Activated CD8-positive, alpha-beta memory T cell treated with anti-CD3 and anti-CD28 coated beads, Interleukin-2, amount 50 U/mL, for 48 hours (primary cell): ENCODE measurements at places on chromosomes 12 and 14.

DNA sequence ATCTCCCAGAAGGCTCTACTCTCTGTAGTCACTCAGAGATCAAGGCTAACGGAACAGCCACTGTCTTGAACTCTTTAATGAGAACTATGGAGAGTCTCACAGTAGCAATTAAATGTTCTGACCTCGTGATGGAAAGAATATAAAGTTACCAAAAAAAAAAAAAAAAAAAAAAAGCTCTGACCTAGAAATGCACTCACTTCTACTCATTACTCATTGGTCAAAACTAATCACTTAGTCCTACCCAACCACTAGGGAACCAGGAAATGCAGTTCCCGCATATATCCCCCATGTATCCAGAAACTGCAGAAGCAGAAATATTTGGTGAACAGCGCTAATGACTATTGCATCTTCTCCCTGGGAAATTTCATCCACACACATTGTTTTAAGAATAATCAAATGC lies 29.5 kb upstream of the C12orf76 start:
- DNase-seq: no peak

GRCh38 chr12:38984388-38984787 lies 79.0 kb upstream of the CPNE8 start:
- no peak for DNase-seq

GRCh38 chr14:104931771-104932675 lies 7.3 kb downstream of the PLD4 start:
- no peak for DNase-seq

DNA sequence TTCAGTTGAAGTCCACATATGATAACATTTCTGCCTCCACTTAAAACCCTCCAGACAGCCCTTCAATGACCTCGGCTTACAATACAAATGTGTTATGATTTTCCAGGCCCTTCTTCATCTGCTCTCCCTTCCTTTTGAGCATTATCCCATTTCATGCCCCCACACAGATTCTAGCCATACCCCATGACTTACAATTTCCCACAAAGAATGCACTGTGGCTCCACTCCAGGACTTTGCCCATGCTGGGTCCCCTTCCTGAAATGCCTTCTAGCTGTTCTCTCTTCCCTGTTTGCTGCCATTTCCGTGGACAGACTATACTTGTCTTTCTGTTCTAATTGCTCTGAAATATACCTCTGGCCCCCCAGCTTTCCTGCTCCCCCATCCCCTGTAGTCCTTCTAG lies 963.2 kb downstream of the DIO2 start:
- DNase-seq: no peak

DNA sequence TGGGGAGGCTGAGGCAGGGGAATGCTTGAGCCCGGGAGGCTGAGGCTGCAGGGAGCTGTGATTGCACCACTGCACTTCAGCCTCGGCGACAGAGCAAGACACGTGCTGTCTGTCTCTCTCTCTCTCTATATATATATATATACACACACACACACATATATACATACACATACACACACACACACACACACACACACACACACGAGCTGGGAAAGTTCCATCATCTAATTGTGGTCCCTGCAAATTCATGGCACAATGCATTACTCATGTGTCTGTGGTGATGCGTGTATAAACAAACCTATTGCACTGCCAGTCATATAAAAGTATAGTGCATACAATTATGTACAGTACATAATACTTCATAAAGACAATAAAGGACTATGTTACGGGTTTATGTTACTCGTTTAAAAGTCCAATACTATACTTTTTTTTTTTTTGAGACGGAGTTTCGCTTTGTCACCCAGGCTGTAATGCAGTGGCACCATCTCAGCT lies 36.6 kb downstream of the WDR89 start:
- no peak for DNase-seq

GRCh38 chr14:67541448-67542387 lies 8.6 kb downstream of the PLEKHH1 start:
- no peak for DNase-seq

- no peak for DNase-seq
Measured at GRCh38 chr12:128326406-128326805, 59.4 kb downstream of the TMEM132C start.
